ENCODE measurements at places on chromosomes 1 and 21. TPM values are rescaled to one million over a fixed set of nuclear protein-coding genes. Genes with fewer than 3 reads are reported as not detected.

The CD2 gene
- not detected for total RNA-seq

The CYP4A22 gene
- total RNA-seq = not detected

The OPRD1 gene
- total RNA-seq = not detected

The HES3 gene
- not detected for total RNA-seq

The OLIG2 gene
- total RNA-seq = not detected

The IGSF21 gene
- total RNA-seq = not detected

The SYTL1 gene
- total RNA-seq = 2.8 TPM

The CFAP126 gene
- not detected for total RNA-seq

The SPRR2A gene
- not detected for total RNA-seq
